ENCODE measurements at places on chromosomes 3 and 15.

DNA sequence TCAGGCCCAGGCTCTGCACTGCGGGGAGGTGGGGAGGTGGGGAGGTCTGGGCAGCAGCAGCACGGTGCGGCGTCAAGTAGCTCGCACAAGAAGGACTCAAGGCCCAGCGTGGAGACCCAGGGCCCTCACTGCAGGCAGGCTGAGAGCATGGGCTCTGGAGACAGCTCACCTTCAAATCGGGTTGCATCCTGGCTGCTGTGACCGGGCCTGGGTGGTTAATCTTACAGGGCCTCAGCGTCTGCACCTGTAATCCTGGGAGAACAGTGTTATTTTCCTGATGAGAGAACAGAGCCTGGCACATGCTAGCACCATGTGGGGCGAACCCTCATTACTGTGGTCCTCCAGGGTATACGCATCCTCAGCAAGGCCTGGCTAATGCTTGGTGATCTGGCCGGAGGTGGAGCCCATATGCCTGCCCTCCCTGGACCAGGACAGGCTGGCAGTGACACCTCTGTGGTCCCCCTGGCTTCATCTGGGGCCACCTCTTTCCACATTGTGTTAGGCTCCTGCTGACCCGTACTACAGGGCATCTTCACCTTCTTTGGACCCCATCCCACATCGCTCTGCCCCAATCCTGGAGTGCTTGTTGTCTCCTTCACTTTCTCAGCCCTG is 55.5 kb downstream of the RGMA start:
- no peak for DNase-seq

GRCh38 chr15:91435113-91435512 is 335.1 kb downstream of the SV2B start:
- no peak for DNase-seq

DNA sequence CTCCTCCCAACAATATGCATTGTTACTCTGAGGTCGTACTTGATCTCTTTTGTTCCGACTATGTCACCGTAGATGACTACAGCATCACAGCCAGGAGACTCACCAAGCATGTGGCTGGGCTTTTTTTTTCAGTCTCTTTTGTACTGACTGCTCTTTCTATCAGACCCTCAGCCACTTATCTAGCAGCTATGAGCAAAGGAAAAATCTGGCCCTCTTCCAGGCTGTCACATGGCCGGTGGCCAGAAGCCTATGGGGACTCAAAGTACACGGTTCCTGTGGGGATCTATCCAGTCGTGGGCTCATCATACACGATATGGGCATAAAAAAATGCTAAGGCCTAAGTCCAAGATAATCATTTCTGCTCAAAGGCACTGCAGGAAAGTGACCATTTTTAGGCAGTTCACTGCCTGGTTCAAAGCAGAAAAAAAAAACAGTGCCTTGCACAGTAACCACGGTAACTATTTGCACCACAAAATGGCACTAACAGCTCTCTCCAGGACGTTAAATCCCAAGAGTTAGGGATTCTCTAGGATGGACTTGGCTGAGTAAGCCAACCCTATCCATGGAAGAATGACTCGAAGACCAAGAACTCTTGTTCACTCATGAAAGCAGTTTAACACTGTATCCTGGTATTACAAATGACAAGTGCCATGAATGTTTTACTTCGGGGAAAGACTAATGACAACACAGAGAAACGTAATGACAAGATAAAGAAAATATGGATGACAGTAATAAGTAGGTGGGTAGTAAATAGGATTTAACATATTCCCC is 50.3 kb downstream of the SHQ1 start:
- DNase-seq: peak; percentile 78

- DNase-seq: no peak
These were observed 42.3 kb upstream of the IQSEC1 start for GRCh38 chr3:13115576-13115910.

- peak; percentile 72 for DNase-seq
These were observed 10.9 kb downstream of the KBTBD13 start for GRCh38 chr15:65087411-65087810.

- no peak for DNase-seq
These were observed 49.4 kb downstream of the NFKBIZ start for GRCh38 chr3:101898752-101899169.

DNA sequence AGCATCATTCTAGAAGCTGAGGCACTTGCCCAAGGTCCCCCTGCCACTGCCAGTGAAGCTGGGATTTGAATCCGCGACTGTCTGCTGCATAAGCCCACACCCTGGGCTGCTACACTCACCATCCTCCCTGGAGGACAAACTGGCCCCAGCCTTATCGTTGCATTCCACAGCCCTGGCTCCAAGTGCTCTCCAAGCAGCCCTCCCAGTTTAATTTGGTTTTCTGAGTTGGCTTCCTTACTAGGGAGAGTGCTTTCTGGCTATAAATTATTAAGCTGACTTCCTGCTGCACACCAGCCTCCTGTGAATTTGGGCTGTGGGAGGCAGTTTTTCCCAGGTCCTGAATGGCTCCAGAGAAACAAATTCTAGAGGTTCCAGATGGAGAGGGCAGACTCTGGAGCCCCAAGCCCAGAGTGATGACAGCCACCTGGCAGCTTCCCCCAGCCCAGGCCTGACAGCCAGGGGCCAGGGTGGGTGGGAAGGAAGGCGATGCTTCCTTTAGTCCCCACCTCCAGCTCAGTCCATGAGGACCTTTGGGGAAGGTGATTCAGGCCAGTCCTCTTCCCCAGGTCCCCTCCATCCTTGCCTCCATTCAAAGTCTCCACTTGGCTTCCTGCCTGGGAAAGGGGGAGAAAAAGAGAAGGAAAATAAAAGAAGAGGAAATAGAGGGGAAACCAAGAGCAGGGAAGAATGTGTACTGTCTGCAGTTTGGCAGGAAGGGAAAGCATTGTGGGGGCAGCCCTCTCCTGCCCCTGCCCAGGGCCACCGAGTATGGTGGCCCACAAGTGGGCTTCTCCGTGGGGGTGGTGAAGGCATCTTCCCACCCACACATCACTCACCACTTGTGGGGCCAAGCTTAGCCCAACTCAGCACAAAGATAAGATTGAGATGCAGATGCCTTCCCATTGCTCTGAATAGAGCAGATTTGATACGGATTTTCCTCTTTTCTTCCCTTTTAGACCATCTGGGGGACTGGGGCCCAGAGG is 69.6 kb downstream of the SEMA5B start:
- peak; percentile 66 for DNase-seq

- peak; percentile 11 for DNase-seq
These were observed 26.3 kb upstream of the PRR23E start for GRCh38 chr3:127166501-127167065.
